Stimulated activated CD4-positive, alpha-beta T cell treated with anti-CD3 and anti-CD28 coated beads, TNF-alpha, amount 100 ng/mL, for 48 hours (primary cell): ENCODE measurements at places on chromosomes 4 and X.

GRCh38 chr4:12651876-12652275 is 832.3 kb downstream of the RAB28 start:
- DNase-seq: no peak

GRCh38 chr4:10288830-10289537 is 168.2 kb downstream of the ZNF518B start:
- DNase-seq: no peak

GRCh38 chr4:147480891-147481576 is at the start of gene EDNRA:
EDNRA (plus strand) TSS chr4:147481097; CDS start chr4:147485682, 4,585 bp downstream.
- no peak for DNase-seq

- DNase-seq: no peak
These were observed 170.4 kb upstream of the TET2 start for GRCh38 chr4:104976262-104976661.

- DNase-seq: no peak
These were observed 200.6 kb upstream of the GATB start for GRCh38 chr4:151961456-151961855.

- no peak for DNase-seq
These were observed 327.0 kb upstream of the CTSO start for GRCh38 chr4:156280686-156281085.

GRCh38 chr4:102172341-102172740 is 172.9 kb downstream of the SLC39A8 start:
- DNase-seq: no peak

DNA sequence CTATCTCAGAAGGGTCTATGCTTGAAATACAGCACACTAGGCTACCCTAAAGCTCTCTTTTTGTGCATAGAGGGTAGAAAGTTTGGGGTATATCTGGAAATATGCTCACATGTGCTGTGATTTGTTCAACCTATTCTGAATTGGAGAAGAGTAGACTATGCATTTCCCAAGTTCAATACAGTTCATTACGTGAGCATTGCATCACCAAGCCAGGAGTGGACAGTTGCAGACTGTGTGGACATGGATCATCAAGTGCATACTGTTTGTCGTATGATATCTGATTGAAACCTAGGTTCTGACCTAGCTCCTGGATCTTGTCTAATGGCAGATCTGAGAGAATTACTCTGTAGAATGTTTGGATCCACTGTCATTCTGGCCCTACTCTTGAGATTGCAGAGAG is 161.1 kb downstream of the FRAS1 start:
- DNase-seq: no peak

GRCh38 chr4:35358001-35358584 is 886.2 kb downstream of the ARAP2 start:
- no peak for DNase-seq

DNA sequence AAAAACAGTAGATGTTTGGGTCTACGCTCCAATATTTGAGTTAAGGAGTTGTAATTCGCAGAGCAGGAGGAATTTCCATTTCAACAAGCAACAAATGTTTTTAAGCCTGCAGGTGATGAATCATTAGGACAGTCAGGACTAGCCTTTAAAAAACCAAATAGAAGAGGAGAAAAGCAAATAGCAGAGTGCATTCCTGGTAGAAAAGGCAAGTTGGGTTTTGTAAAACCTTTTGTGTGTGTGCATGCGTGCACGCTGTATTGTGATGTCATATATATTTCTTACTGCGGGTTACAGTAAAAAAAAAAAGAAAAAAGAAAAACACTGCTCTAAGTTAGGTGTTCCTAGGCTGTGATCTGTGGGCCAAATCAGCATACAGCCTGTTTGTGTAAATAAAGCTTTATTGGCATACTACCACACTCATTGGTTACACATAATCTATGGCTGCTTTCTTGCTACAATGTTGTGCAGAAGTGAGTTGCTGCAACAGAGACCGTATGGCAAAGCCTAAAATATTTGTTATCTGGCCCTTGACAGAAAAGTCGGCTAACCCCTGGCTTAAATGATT is 135.6 kb downstream of the MID1 start:
- DNase-seq: no peak

- no peak for DNase-seq
These were observed 85.4 kb downstream of the RPS3A start for GRCh38 chr4:151184523-151185458.

DNA sequence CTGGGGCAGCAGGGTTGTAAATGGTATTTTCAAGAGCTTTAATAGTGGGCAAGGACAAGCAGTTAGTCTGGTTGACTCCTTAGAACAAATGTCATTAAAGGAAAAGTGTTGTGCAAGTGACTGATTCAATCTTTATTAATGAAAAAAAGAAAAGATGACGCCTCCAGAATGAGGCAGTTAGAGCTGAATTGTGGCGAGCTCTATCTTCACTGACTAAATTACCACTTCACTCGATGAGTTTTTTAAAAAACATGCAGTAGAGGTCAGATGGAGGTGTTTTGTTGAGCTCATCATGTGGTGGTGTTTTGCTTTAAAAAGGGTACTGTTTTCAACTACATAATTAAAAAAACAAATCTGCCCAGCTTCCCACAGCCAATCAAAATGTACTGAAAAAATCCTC is 28.1 kb upstream of the TENM3 start:
- DNase-seq: no peak

DNA sequence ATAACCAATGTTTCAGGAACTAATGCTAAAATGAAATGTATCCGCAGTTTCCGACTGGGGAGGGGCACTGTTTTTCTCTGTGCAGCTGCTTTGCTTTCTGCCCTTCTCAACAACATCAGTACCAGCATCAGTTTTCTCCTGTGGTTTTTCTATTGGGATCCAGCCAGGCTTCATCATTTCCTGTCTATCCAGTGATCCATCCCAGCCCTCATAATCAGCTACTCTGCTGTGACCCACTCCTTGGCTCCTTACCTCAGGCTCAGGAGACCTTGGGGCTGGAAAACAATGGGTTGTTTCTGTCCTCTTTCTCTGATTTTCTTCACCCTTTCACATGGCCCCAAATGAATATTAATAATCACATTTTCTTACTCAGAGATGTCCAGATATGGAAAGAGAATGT is 222.2 kb upstream of the DKK2 start:
- no peak for DNase-seq

GRCh38 chrX:135345107-135345589 is 35.9 kb downstream of the ETDC start:
- no peak for DNase-seq

- no peak for DNase-seq
These were observed 52.3 kb upstream of the EDNRA start for GRCh38 chr4:147428583-147428982.

GRCh38 chrX:119201570-119201969 is 34.5 kb upstream of the PGRMC1 start:
- no peak for DNase-seq

DNA sequence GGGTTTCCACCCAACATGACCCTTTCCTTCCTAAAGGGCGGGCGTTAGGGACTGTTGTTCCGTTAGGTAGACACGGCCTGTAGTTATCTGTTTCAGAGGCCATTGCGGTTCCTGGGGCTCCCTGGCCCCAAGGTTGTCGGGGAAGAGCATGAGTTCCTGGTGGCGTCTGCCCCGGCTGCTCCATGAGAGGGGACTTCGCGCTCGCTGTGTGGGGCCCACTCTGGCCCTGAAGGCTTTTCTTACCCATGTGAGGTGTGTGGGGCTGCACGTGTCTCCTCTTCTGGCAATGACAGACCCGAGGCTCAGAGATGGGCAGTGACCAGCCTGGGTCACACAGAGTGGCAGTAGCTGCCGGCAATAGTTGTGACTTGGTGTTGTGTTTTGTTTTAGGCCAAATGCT is 9.1 kb downstream of the TADA2B start:
- DNase-seq: no peak

GRCh38 chr4:55447831-55448230 is 52.1 kb downstream of the TMEM165 start:
- DNase-seq: no peak

GRCh38 chr4:137536789-137537561 is 4.7 kb upstream of the PCDH18 start:
- DNase-seq: no peak

DNA sequence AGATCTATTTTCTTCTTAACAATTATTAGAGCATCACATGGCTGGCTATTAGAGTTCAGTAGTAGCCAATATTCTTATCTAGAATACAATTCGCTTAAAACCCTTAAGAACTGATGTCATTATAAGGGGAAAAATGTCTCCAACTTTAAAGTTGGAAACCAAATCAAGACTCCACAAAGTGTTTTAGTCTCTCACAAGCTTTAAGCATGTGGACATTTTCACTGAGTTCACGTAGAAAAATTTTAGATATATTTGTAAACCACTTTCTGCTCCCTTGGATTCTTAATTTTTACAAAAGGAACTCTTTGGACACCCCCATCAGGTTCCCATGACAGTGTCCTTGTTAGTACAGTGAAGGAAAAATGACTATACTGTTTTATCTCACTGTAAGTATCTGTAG is 123.9 kb upstream of the NAP1L5 start:
- no peak for DNase-seq

DNA sequence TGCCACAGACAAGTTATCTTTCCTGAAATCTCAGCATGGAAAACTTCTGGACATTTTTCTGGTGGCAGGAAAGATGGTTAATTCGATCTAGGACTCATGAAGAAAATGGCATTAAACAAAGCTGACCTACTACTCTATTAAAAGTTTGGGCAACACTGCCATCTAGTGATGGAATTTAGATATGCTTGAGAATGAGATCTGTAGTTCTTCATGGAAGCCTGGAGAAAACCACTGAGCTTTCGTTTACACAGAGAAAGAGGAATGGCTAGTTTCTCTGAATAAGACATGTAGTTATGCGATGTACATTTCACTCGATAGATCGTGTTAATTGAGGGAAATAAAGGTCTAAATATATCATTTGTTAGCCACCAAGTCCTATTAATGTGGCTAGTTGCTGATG is 51.7 kb upstream of the CHRDL1 start:
- DNase-seq: no peak

DNA sequence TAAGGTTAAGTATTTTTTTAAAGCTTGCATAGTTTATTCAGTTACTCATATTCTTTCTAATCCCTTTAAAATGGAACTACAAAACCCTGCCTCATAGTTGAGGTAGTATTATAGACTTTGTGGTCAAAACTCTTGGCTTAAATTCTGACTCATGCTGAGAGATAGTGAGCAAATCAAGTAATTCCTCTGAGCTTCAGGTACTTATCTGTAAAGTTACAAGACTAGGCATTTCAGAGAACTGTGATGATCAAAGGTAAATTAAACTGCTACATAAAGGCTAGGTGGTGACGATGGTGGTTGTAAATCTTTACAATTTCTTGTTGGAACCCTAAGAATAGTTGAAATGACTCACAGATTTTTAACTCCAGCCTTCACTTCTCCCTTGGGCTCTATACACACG is 3.2 kb upstream of the CLOCK start:
- no peak for DNase-seq

- DNase-seq: no peak
These were observed 165.7 kb upstream of the CT83 start for GRCh38 chrX:116628464-116628863.

- no peak for DNase-seq
These were observed 149.3 kb downstream of the SOWAHB start for GRCh38 chr4:76748649-76749048.

GRCh38 chr4:28754376-28754775 is 1893.7 kb downstream of the STIM2 start:
- no peak for DNase-seq

GRCh38 chr4:1501754-1502500 is 95.7 kb upstream of the NKX1-1 start:
- no peak for DNase-seq

DNA sequence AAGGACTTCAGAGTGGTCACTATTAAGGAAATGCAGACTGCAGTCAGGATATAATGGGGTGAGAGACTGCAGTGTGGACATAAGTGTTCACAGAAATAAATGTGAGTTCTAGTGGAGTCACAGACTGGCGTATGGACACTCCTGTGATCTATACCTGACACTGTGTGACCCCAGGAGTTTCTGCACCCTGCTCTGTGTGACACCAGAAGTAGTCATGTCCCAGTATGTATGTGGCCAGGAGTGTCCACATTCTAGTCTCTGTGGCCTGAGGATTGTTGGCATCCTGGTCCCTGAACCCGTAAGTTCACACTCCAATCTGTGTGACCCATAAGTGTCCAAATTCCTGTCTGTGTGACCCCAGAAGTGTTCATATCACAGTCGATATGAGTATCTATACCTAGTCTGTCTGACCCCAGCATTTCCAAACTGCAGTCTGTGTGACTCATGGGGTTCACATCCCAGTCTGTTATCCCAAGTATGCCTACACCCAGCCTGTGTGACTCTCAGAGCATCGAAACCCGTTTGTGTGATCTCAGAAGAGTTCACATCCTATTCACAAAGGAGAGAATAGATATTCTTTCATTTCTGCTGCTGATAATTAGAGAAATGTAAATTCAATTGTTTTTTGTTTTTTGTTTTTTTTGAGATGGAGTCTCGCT is 16.3 kb downstream of the WDR13 start:
- no peak for DNase-seq

GRCh38 chrX:19133231-19133630 is 11.0 kb upstream of the ADGRG2 start:
- DNase-seq: no peak

DNA sequence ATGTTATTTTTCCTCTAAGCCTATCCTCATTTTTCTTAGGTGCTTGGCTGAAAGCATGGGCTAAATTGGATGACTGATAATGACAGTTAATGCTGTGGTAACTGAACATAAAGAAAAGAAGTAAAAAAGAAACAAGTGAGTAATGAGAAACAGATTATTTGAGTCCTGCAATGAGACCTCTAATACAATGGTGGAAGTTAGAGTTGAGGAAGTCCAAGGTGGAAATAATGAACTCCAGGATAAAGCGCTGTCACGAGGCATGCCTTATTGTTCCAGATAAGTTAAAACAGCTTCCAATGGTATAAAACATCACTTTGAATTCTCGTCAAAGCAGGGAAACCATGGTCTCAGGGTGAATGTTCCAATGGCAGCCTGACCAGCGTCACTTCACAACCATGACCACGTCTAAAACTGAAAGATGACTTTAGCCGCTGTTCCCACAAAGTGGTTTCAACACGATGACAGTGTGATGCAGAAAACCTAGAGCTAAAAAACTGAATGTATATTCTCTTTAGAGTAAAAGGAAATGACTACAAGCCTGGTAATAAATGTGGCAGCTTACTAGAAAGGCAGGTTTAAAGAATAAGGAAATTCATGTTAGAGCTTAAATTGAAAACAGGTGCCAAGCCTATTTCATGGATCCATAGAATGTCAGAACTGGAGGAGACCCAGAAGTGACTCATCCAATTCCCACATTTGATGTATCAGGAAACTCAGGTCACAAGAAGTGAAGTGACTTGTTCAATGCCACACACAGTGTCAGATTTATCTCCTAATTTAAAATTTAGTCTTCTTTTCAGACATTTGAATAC is 202.6 kb upstream of the GYPA start:
- DNase-seq: no peak
